ENCODE measurements at places on chromosomes 7 and 10.

DNA sequence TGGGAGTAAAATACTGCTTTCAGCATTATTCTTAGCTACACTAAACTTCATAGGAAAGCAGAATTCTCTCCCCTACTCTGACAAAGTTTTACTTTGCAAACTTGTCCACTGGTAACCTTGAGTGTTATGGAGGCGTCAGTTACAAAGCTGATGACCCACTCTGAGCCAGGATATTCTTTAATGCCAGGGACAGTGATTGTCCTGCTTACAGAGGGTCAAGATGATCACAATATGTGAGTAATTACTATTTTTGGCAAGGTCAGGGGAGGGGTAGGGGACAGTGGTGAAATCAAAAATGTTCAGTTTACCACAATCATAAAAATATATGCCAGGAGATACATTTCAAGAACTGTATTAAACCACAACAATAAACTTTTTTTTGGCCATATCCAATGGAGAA lies 520.6 kb downstream of the SUGCT start:
- no peak for DNase-seq

GRCh38 chr7:137953665-137954470 lies 48.0 kb downstream of the CREB3L2 start:
- DNase-seq: no peak

- DNase-seq: no peak
Observed at GRCh38 chr10:87733081-87733480, 73.4 kb downstream of the PAPSS2 start.

DNA sequence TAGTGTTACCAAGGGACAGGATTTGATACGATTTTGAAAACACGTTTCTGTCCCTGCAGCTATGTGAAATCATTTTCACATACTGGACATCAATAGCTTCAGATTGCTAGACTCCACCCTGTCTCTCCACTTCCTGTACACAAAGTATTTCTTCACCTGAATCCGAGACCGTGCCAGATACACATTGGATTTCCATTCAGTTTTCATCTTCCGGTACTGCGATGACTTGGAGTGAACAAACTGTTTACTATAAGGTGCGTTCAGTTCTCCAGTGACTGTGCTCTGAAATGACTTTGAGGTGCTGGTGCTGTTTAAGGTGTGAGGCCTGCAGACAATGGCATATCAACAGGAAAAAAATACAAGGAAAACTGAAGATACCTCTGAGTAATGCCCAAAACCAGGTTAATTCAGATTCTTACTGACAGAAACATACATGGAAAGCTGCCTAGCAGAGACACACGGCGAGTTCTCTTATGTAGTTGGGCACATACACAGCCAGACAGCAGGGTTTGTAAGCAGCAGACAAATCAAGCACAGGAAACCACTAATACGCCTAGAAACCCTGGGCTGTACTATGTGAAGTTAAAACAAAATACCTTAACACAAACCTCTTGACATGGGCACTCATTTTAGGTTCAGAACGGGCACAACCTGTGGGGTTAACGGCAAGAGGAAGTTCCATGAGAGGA lies 119.2 kb downstream of the GALNT11 start:
- no peak for DNase-seq

DNA sequence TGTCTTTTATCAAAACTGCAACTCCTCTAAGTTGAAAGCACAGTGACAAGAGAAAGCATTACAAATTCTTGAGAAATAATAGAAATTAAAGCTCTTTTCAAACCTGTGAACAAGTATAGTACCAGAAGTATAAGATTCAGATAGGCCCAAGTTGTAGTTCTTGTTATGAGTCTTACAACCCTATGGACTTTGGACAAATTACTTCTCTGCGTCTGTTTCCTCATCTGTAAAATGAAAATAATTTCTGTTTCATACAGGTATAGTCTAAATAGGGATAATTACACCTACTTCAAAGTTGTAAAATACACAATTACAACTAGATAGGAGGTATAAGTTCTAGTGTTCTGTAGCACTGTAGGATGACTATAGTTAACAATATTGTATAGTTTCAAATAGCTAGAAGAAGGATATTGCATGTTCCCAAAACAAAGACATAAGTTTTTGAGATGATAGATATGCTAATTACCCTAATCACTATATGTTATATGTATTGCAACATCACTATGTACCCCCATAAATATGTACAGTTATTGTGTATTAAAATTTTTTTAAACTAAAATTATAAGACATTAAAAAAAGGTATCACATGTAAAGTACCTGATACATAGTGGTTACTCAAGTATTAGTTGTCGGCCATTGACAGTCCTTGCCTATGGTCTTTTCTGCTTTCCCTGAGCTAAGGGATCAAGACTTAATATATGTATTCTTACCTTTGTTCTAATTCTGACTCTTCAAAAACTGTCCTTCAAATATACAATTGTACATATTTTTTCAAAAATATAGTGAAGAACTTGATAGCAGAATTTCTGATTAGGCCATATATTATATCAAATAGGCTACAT lies 1.8 kb upstream of the WASL start:
- DNase-seq: no peak

- no peak for DNase-seq
Observed at GRCh38 chr10:3264161-3264761, 91.7 kb upstream of the PITRM1 start.

DNA sequence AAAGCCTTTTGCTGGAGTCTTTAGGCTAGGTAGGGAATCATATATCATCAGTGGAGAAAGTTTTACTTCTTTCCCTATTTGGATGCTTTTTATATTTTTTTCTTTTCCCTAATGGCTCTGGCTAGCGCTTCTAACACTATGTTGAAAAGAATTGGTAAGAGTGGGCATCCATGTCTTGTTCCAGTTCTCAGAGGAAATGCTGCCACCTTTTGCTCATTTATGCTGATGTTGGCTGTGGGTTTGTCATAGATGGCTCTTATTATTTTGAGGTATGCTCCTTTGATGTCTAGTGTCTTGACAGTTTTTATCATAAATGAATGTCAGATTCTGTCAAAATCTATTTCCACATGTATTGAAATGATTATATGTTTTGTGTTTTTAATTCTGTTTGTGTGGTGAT lies 1544.1 kb downstream of the REEP3 start:
- DNase-seq: no peak

DNA sequence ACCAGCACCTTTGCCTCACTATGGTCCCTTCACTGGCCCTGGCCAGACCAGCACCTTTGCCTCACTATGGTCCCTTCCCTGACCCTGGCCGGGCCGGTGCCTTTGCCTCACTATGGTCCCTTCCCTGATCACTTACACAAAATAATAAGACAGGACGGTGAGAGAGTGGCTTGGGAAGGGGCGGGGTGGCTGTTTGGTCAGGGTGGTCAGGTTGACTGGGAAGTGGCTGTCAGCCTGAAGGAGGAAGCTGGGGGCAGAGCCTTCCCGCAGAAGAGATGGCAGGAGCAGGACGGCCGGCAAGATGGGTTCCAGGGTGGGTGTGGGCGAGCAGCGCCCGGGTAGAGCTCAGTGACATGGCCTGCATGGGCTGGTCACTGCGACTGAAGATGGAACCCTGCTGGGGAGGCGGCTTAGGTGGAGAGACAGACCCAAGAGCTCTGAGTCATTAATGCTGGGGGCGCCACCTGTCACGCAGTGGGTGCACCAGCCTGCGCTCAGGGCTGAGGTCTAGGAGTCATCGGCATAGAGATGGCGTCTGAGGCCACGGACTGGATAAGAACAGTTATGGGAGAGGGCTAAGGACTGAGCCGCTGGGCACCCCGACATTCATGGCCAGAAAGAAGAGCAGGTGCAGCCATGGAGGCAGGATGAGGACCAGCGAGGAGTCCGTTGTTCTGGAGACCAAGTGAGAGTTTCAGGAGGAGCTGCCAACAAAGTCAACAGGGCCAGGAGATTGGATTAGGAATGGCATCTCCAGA lies 91.8 kb downstream of the CHST15 start:
- DNase-seq: no peak

GRCh38 chr10:111656066-111656465 lies 527.5 kb downstream of the GPAM start:
- no peak for DNase-seq

GRCh38 chr7:46160861-46161260 lies 239.8 kb upstream of the IGFBP3 start:
- no peak for DNase-seq

GRCh38 chr10:111445667-111446066 lies 368.8 kb downstream of the ADRA2A start:
- no peak for DNase-seq

DNA sequence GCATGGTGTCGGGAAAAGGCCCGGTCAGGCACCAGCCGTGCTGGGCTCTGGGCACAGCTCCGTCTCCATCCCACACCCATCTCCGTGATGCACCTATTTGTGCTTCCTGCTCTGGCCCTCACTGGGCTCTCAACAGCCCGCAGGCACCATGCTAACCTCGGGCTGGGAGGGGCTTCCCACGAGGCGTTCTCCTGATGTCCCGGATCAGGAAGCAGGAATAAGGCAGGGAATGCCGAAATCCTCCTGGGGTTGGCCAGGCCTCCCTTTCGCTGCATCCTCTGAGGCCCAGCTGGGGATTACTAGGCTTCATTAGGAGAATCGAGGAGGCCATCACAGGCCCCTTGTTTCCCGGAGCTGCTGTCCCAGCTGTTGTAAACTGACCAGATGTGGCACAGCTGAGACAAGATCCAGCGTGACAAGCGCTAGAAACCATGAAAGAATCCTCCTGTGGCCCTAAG lies 72.0 kb downstream of the FAM53B start:
- no peak for DNase-seq

- no peak for DNase-seq
Observed at GRCh38 chr7:155581954-155582353, 35.6 kb upstream of the CNPY1 start.

- DNase-seq: no peak
Observed at GRCh38 chr7:19984231-19984632, 210.8 kb upstream of the TMEM196 start.

DNA sequence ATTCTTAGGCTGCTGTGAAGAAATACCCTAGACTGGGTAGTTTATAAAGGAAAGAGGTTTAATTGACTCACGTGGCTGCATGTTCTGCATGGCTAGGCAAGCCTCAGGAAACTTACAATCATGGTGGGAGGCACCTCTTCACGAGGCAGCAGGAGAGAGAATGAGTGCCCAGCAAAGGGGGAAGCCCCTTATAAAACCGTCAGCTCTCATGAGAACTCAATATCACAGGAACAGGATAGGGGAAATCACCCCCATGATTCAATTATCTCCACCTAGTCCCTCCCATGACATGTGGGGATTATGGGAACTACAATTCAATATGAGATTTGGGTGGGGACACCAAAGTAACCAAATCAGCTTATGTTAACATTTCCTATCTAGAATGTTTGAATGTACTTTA lies 259.2 kb downstream of the TWIST1 start:
- DNase-seq: no peak

DNA sequence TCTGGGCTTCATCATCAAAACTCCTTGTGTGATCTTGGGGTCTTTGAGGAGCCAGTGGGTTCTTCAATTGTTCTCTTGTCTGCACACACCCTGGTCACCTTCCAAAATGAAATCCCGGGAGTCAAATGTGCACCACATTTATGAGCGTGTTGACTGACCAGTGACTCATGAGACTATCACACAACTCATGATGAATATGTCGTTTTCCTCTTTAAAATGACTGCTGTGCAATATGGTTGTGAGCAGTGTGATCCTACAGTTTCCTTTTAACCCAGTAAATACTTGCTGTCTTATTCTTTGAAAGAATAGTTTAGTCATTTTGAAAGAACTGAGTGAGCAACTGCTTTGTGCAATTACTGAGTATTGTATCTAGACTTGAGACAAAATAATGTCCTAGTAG lies 149.2 kb downstream of the DYNC1I1 start:
- DNase-seq: no peak

DNA sequence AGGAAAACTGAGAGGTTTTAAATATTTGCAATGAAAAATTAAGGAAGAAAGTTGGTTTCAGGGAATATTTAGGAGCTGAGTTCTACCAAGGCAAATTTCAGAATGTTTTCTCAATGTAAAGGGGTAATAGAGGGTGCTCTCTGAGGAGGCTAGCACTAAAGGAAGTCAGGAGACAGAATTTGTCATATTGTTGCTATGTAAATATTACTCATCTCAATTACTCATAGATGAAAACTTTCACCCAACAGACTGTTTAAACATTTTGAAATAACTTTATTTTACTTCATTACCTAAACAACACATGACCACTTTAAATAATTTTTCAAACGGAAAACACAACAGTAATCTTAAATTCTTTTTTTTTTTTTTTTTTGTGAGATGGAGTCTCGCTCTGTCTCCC lies 274.8 kb upstream of the NRG3 start:
- DNase-seq: no peak

- no peak for DNase-seq
Observed at GRCh38 chr7:137151690-137152052, 191.9 kb downstream of the PTN start.

GRCh38 chr7:157444843-157445135 lies 108.0 kb downstream of the DNAJB6 start:
- no peak for DNase-seq

DNA sequence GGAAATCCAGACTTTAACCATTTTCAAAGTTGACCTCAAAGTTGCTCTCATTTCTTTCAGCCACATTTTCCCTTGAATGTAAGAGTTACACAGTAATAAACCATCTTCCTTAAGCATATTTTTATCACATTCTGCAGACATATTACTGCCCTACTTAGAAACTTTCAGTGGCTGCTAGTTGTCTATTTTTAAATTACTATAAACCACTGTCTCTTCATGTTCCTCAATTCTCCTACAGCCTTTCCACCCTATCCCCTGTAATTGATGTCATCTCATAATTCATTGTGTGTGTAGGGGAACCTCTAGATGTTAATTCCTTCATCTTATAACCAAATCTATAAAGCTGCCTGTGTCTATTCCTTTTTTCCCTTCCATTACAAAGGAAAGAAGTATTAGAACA lies 78.1 kb upstream of the STRIP2 start:
- DNase-seq: no peak

DNA sequence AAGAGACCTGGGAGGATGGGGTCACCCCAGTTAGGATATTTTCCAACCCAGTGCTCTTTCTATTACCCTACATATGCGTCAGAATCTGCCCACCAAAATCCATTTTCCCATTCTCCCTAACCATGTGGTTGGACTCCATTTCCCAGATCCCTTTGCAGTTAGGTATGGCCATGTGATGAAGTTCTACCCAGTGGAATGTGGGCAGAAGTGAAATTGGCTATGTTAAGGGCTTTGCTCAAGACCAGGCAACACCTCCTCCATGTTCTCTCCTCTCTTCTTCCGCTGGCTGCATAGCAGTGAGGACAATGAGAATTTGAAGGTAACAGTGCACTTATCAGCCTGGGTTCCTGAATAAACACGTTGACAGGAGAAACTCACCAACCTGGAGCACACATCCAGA lies 111.3 kb downstream of the CABCOCO1 start:
- no peak for DNase-seq
